Suppressor macrophage treated with lipopolysaccharide for 1 hour (primary cell): ENCODE measurements at places on chromosomes 5 and 9.

DNA sequence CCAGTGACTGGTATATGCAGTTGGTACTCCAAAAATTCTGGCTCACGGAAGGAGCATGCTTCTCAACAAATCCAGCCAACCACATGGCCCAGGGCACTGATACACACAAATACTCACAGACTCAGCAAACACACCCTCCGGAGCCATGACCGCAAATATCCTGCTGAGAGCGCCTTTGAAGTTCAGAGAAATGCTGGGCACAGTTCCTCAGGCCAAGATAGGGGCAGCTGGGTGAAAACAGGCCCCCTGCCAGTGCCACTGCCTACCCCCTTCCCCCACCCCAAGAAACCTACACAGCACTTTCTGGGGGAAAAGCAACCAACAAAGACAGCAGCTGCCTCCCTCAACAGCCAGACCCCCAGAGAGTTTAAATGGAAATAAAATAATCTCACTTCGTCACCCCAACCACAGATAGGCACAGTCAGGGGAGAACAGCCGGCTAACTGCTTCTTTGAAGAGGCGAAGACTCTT lies 120.0 kb downstream of the C5orf15 start:
- no peak for DNase-seq

DNA sequence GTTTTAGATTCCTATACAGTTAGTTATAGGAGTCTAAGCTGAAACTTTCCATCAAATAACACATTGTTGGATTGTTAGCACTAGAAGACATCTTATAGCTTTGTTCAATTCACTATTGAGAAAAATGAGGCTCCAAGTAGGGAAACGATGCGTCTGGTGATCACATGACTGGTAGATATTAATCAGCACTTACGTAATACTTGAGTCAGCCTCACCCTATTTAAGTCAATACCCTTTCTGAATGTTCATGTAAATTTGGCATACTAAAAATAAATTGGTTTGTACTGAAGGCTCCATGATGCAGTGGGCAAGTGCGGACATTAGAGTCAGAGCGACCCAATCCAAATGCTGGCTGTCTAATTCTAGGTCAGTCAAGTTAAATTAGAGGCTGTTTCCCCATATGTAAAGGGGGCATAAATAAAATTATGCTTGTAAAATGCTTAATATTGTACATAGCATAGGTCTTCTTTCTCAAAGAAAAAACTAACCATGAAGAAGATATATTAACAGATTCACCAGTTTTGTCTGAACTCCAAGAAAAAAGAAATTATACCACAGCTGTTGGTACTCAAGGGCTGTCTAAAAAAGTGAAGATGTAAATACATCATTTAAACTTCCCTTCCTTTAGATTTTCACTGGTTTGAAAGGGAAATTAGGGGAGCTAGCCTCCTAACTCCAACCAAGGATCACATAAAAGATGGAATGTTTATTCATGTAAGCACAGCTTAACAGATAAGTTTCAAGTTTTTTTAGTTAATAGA lies 406.6 kb upstream of the TLE4 start:
- peak; percentile 35 for DNase-seq

- DNase-seq = no peak
These were observed 76.2 kb upstream of the MIER3 start for GRCh38 chr5:57028161-57028560.

- DNase-seq = no peak
These were observed 387.9 kb upstream of the DAP start for GRCh38 chr5:11148810-11149539.

GRCh38 chr5:93572101-93572607 lies 8.9 kb downstream of the NR2F1-AS1 start:
- no peak for DNase-seq

DNA sequence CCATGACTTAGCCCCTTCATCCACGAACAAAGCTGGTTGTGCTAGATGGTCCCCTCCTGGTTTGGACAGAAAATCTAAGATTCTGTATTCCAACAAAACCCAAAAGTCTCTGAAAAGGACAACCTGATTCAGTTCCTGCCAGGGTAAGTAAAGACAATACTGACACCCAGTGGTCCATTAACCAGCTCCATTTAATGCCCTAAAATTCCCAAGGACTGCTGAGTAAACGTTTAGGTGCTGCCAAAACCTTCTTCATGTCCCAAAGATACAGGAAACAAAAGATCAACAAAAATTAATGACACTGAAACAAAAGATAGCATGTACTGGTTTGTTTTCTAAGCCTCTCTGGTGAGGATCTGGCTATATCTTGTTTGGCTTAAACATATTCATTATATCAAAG lies 25.3 kb upstream of the PPP1R2B start:
- no peak for DNase-seq

GRCh38 chr9:126927419-126927818 lies 12.8 kb downstream of the RALGPS1 start:
- no peak for DNase-seq

- DNase-seq = peak; percentile 25
These were observed at the start of gene CCNI2 for GRCh38 chr5:132746954-132747615. CCNI2 (plus strand) TSS chr5:132747426; CDS start chr5:132747496, 70 bp downstream.

GRCh38 chr5:168779333-168779732 lies 200.2 kb upstream of the PANK3 start:
- DNase-seq = no peak

DNA sequence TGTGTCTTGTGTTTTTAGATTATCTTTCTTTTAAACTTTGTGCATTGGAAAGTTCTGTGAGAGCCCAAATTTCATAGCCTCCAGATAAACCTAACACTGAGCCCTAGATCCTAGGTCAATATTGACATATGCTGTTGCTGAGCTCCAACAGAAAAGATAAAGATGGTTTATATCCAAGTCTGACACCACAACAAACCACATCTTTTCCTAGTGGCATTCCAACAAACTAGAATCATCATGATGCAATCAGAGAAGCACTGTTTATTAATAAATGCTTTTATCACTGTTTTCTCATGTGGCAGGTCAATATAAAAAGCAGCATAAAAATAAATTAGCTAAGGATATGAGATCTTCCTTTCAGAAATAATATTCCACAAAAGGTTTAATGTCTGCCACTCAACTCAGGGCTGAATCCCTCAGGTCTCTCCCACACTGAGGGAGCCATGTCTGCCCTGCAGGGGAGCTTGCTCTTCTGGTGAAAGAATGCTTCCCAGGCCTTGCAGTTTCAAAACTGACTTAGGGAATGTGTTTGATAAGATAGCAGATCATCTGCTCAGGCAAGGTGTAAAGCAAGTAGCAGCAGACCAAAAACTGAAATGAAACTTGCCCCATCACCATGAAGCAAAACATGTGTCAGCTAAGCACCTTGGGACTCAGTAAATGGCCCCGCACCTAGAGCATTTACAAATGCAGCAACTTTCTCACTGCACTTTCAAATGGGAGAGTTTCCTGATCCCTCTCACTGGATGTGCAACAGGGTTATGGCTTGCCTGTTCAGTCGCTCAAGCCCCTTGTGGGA lies 493.0 kb downstream of the AGTPBP1 start:
- no peak for DNase-seq

- no peak for DNase-seq
These were observed 39.6 kb upstream of the ELL2 start for GRCh38 chr5:96001262-96001661.

GRCh38 chr9:119366909-119367682 lies 2.1 kb downstream of the BRINP1 start:
- DNase-seq = no peak

DNA sequence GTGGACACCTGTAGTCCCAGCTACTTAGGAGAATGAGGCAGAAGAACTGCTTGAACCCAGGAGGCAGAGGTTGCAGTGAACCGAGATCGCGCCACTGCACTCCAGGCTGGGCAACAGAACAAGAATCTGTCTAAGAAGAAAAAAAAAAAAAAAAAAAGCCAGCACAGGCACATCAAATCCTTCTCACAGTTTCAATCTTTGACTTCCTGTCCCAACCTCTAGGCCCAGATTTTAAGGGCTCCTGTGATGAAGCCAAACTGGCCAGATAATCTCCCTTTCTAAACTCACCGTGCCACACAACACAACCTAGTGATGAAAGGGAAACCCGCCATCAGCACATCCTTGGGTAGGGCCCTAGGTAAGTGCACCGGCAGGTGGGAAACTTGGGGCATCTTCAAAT lies 58.1 kb downstream of the ROR2 start:
- no peak for DNase-seq

- DNase-seq = no peak
These were observed 16.3 kb downstream of the LARP1 start for GRCh38 chr5:154771383-154771901.
